Effector CD4-positive, alpha-beta T cell (primary cell): ENCODE measurements at places on chromosomes 4 and X.

GRCh38 chrX:123648028-123648810 is 84.6 kb downstream of the THOC2 start:
- DNase-seq: no peak

GRCh38 chr4:171534391-171534790 is 278.8 kb upstream of the GALNTL6 start:
- DNase-seq: no peak

DNA sequence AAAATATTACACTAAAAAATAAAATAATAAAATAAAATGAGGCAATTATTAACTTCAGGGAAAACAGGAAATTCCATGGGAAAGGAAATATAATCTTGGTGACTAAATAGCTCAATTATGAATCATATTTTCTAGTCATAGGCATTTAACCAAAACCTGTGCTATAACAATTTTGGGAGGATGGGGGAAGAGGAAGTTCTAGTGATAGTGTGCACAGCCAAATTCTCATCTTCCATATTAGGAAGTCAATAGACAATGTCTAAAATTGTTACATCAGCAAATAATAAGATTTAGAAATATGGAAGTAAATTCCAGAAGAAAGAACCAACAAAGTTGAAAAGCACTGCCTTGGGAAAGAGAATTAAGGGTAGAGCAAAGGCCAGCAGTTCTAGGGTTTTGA is 2.8 kb downstream of the AWAT2 start:
- DNase-seq: no peak

DNA sequence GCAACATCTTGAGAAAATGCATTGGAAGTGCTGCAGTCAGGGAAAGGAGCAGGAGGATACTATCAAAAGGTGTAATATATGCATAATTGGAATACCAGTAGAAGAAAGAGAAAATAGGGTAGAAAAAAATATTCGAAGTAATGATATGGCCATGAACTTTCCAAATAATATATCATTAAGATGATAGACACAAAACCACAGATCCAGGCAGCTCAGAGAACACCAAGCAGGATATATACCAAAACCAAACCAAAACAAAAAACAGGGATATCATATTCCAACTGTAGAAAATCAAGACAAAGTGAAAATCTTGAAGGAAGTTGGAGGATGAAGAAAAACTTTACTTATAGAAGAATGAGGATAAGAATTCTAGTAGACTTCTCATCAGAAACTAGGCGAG is 9.7 kb upstream of the POLA1 start:
- DNase-seq: no peak

- DNase-seq: peak; percentile 2
Measured at GRCh38 chr4:23333946-23334878, 555.6 kb downstream of the PPARGC1A start.

DNA sequence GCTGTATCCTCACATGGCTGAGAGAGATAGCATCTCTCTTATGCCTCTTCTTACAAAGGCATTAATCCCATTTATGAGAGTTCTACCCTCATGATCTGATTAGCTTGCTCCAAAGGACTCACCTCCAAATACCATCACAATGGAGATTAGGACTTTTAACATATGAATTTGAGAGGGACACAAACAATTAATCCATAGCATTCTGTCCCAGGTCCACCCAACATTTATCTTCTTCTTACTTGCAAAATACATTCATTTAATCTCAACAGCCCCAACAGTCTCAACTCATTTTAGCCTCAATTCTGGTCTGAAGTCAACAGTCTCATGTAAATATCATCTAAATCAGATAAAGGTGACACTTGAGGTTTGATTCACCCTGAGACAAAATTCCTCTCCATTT is 555.4 kb downstream of the RAB28 start:
- DNase-seq: no peak

GRCh38 chr4:7590189-7590588 is 155.5 kb upstream of the PSAPL1 start:
- DNase-seq: no peak

DNA sequence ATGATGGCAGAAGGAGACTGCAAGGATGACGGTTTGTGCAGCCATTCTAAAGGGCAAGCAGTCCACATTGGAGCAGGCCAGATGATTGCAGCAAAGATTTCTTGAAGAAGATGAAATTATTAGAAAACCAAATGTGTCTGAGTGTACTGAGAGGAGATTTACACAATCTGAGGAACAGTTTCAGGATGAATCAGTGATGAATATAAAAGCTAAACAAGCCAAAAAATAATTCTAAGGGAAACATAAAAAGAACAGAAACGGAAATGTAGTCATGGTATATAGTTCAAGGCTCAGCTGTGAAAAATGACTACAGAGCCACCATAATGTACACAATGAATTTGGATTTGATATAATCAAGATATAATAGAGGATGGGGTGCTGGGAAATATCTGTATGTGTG is 168.5 kb downstream of the PDGFC start:
- no peak for DNase-seq

DNA sequence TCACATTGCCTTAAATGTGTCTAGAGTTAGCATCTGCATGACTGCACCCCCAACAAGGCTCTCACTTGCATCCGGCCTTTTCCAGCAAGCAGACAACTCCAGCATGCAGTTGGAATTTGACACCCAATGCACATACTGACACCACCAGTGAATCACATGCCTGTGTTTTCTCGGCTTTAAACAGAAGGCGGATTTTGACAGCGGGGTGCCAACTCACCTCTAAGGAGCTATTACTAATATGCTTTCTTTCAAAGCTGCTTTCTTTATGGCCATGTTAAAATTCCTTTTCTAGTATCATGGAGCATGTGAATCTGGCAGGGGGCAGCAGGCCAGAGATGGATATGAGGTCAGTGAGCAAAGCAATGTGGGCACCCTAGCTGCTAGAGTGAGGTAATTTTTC is 78.0 kb upstream of the CLNK start:
- no peak for DNase-seq

- no peak for DNase-seq
Measured at GRCh38 chrX:135522878-135523693, 2.6 kb downstream of the INTS6L start.

DNA sequence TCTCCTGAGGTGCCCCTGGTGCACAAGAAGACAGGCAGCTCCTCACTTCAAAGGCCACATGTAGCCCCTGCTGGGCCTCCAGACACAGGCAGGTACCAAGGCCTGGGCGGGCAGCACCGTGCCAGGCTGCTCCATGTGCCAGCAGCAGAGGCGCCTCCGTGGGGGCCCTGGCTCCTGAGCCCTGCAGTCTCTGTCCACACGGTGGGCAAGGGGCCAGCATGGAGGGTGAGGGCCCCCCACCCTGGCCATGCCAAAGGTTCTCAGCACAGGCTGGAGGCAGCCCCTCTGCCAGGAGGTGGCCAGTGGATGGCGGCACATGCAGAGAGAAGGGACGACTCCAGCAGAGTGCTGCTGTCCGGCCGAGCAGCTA is 72.6 kb downstream of the FAM53A start:
- no peak for DNase-seq

GRCh38 chr4:57023104-57023503 is 44.4 kb downstream of the POLR2B start:
- no peak for DNase-seq

DNA sequence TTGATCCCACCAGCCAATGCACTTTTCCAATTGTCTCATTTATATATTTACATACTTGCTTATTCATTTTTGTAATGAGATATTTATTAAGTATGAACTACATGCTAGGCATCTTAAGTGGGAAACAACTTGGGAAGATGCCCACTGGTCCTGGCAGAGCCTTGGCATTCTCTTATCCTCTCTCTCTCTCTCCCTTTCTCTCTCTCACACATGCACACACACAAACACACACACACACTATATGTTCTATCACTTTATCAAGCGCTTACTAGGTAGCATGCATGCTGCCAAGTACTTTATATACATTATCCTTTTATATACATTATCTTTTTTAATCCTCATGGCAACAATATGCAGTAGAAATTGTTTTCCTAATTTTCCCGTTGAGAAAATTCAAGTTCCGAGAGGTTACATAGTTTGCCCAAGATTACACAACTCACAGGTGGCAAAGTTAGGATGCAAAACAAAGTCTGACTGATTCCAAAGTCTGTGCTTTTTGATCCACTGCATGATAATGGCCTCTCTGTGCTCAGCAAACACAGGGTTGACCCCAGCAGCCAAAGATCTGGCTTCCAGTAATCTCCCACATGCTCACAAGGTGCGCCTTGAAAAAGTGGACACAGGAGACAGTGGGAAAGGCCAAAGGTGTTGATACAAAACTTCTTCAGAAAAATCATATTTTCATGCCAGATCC is 173.1 kb upstream of the KLF3 start:
- no peak for DNase-seq

GRCh38 chr4:122584519-122584918 is 36.3 kb downstream of the IL21 start:
- DNase-seq: no peak

DNA sequence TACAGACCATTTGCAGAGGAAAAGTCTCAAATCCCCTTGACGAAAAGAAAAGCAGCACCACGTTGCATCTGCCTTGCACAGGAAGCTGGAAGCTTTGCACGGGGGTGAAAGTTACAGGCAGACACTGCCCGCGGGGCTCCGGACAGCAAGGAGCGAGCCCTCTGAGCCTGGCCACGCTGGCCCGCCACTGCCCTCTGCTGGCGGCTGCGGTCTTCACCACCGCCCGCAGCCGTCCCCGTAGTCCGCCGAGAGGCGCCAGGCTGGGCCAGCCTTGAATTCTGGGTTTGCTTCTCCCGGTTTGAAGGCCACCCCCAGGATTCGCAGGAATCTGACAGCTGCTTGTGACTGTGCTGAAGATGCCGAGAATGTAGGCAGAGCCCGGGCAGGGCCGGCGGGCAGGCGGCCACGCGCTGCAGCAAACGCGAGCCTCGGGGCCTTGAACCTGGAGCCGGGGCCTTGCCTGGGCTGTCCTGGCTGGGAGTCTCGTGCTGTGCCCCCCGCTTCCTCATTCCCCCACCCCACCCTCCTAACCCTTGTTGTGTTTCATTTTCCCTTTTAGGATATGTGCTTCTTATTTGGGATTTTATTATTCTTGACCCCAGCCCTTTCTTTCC is 49.2 kb downstream of the ENPP6 start:
- peak; percentile 9 for DNase-seq

- DNase-seq: no peak
Measured at GRCh38 chr4:71275004-71275403, 63.8 kb upstream of the SLC4A4 start.

- DNase-seq: no peak
Measured at GRCh38 chrX:139930916-139931645, 1.8 kb downstream of the ATP11C start.

- DNase-seq: no peak
Measured at GRCh38 chrX:30153175-30153880, 62.0 kb upstream of the MAGEB2 start.

GRCh38 chrX:40485102-40485826 is 95.5 kb upstream of the ATP6AP2 start:
- no peak for DNase-seq

DNA sequence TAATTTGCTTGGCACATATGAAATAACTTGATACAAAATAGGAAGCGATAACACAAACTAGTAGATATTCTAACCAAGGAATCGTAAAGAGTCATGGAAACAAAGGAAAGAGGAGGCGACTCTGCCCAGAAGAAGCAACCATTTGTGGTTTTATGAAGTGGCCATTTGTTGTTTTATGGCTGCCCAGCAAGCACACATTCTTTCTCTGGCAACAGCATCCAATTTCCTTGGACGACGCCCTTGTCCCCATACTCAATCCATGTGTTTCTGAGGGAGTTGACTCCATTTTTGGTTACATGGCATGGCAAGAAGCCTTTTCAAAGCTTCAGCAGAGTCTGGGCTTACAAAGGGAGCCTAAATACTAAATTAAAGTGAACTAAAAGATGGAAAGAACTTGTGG is 295.1 kb downstream of the INPP4B start:
- DNase-seq: no peak

DNA sequence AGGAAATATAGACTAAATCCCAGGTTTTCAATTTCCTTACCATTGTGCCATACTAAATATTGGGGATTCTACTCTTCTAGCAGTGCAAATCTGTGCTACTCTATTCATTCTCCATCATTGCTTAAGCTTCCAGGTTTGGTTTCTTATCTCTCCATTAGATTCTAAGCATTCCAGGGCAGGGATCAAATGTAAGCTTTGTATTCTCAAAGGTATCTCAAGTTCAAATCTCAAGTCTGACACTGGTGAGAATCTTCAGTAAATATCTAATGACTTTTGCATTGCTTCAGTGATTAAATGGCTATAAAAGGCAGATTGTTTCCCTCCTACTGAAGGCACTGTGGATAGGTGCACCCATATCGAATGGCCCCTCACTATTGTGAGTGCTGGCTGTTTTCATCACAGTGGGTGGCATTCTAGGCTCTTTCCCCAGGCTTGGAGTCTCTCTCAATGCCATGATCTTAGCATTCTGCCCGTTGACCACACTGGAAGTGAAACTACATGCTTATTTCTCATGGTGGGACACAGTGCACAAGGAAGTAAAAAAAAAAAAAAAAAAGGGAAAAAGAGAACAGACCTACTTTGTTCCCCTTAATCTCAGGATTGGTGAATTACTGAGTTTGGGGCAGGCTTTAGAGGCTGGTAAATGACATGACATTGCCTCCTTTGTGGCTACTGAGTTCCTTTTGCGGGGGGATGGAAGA is 28.7 kb downstream of the FAM9C start:
- no peak for DNase-seq

DNA sequence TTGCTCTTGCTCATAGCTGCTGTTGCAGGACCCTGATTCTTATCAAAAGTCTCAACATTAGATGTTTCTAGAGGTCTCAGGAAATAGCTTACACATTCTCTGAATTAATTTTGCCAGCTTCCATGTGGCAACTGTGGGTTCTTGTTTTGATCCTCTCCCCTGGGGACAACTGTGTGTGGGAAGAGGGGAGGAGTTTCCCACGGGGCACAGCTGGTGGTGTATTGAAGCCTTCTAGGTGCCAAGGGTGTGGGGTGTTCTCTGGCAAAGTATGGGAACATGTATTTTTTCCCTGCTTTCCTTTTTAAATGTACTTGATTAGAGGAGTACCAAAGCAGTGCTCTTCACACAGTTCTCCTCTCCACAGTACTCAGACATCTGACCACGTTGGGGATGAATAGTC is 212.7 kb downstream of the RPA4 start:
- DNase-seq: no peak

GRCh38 chrX:53356186-53356585 is 66.3 kb downstream of the SMC1A start:
- no peak for DNase-seq

GRCh38 chr4:75058486-75058885 is 125.6 kb downstream of the PARM1 start:
- no peak for DNase-seq

GRCh38 chr4:1790005-1790404 is 3.1 kb upstream of the FGFR3 start:
- DNase-seq: no peak

- DNase-seq: no peak
Measured at GRCh38 chr4:156391325-156391653, 437.6 kb upstream of the CTSO start.

DNA sequence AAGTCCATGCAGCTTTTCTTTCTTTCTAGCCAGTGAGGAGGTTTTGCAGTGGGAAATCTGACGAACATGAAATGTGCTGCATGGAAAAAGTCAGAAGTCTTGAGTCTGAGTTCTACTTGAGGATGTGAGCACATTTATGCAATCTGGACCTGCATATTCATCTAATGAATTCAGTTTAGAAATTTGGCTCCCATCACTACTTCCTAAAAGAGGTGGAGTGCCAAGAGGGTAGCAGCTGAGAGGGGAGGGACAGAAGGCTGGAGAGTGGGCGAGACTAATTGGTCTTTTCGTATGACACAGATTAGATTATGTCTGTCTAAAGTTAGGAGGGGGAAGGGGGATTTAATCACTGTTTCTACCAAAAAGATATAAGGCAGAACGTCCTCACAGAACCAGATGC is 535.9 kb downstream of the IQCM start:
- DNase-seq: no peak
